ENCODE measurements at places on chromosomes 2 and 18.

DNA sequence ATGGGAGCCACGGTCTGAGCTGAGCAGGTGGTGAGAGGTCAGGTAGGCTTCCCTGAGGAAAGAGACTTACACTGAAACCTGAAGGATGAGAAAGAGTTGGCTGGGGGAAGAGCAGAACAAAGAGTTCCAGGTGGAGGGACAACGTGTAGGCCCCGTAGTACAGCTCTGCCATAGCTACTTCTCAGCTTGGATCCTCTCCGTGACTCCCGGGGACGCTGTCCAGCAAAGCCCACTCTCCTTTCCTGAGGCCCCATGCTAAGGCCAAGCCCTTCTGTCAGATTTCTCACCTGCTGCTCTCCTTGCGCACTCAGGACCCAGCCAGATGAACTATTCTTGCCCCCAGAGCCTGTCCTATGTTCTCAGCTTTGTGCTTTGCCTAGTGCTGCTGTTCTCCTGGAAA lies 173.8 kb downstream of the GALNT1 start:
- H3K27me3 ChIP-seq, result no peaks in the 10 kb centered on the region
- no peak overlapping the region for H3K4me3 ChIP-seq
- H3K27ac ChIP-seq, result no peak overlapping the region

DNA sequence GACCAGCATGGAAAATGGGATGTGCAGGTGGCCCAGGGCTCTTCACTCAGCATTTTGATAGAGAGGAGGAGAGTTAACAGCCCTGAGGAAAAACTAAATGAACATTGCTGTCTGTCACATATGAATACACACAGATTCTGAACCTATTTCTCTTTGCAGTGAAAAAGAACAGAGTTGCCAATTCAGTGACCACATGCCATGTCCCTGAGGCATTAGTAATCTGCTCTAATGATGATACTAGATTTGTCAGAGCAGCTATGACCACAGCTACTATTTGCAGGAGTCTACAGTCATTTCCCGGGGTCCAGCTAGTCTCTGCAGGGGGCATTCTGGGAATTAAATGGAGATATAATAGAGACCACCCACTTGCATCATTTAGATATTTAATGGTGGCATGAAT lies 267.6 kb downstream of the TMX3 start:
- DNase-seq, result no peak
- H3K36me3 ChIP-seq, result no peaks in the 10 kb centered on the region
- no peaks in the 10 kb centered on the region for H3K4me1 ChIP-seq
- H3K27me3 ChIP-seq, result no peaks in the 10 kb centered on the region
- H3K27ac ChIP-seq, result no peak overlapping the region

GRCh38 chr2:217360111-217360510 lies 500.2 kb upstream of the TNP1 start:
- no peaks in the 10 kb centered on the region for H3K36me3 ChIP-seq
- H3K27ac ChIP-seq, result no peak overlapping the region
- H3K4me1 ChIP-seq, result no peaks in the 10 kb centered on the region
- H3K4me3 ChIP-seq, result no peak overlapping the region
- no peaks in the 10 kb centered on the region for H3K27me3 ChIP-seq

GRCh38 chr18:65968239-65969004 lies 217.6 kb downstream of the CDH7 start:
- H3K27ac ChIP-seq, result no peak overlapping the region
- no peak for DNase-seq
- no peaks in the 10 kb centered on the region for H3K27me3 ChIP-seq
- H3K4me3 ChIP-seq, result no peak overlapping the region
- no peaks in the 10 kb centered on the region for H3K4me1 ChIP-seq

GRCh38 chr2:86072271-86072858 lies 33.3 kb downstream of the POLR1A start:
- DNase-seq, result peak; percentile 78
- no peak overlapping the region for H3K4me3 ChIP-seq
- no peaks in the 10 kb centered on the region for H3K27me3 ChIP-seq
- H3K4me1 ChIP-seq, result peaks cover 10% of the 10 kb centered on the region
- peaks cover 72% of the 10 kb centered on the region for H3K36me3 ChIP-seq

DNA sequence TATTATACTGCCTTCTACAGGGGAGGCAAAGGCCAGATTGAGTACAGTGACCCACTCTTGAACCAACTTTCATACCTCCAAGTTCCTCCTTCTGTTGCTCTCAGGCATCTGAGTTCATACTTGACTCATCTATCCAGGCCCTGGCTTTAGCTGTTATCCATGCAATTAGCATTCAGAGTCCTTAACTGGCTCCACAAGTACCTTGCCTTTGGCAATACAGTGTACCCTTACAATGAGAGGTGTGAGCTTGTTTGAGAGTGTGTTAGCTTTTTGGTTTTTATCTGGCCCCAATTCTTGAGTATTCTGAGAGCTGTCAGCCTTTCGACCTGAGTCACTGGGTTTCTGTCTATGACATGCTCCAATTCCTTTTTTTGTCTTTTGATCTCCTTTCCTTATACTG lies 60.2 kb downstream of the EHD3 start:
- no peak overlapping the region for H3K4me3 ChIP-seq
- no peaks in the 10 kb centered on the region for H3K4me1 ChIP-seq
- H3K27ac ChIP-seq, result no peak overlapping the region
- no peak for DNase-seq

DNA sequence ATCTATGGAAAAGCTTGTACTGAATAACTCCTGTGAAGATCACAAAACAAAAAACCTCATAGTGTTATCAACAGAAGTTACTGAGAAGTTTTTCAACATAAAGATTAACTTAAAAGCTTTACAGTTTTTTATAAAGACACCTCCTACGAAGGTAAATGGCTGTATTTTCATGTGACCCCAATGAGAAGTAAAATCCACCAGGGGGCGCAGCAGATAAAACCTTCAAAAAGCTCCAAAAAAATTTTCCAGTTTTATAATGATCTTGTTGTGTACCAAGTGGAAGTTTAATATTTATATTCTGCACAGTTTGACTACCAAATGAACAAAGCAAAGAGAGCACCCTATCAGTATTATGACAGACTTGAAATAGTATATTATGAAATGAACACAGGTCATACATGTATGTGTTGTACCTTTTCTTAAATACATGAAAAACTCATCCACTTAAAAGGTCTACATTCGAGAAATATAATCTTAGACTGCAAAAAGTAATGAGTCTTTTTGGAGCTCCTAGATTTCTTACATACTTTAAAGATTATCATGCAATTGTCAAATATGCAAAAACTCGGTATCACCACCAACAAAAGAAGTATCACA lies 38.5 kb downstream of the PNO1 start:
- no peaks in the 10 kb centered on the region for H3K36me3 ChIP-seq
- H3K4me1 ChIP-seq, result peaks cover 65% of the 10 kb centered on the region
- H3K27ac ChIP-seq, result no peak overlapping the region
- no peak overlapping the region for H3K4me3 ChIP-seq
- DNase-seq, result no peak

DNA sequence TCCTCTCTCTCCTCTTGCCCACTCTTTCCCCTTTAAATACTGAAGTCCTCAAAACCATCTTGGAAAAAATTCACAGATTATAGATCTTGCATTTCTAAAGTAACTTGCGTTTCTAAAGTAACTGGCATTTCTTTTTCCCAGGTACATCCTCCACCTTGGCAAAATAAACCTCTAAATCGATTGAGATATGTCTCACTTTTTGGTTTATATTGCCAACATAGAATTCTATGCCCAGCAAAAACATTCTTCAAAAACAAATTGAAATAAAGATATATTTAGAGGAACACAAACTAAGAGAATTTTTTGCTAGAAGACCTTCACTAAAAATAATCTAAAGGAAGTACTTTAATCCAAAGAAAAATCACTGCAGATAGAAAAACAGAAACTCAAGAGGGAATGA lies 122.5 kb upstream of the RBMS1 start:
- no peak overlapping the region for H3K27ac ChIP-seq
- no peaks in the 10 kb centered on the region for H3K27me3 ChIP-seq

GRCh38 chr2:39476524-39476923 lies 39.4 kb upstream of the MAP4K3 start:
- peaks cover 28% of the 10 kb centered on the region for H3K4me1 ChIP-seq
- H3K27me3 ChIP-seq, result no peaks in the 10 kb centered on the region
- peak overlapping the region; percentile 56 for H3K4me3 ChIP-seq
- H3K27ac ChIP-seq, result peak overlapping the region; percentile 50

GRCh38 chr2:224126440-224126839 lies 87.4 kb upstream of the SERPINE2 start:
- no peaks in the 10 kb centered on the region for H3K27me3 ChIP-seq
- DNase-seq, result no peak
- no peaks in the 10 kb centered on the region for H3K36me3 ChIP-seq
- H3K4me3 ChIP-seq, result no peak overlapping the region
- no peak overlapping the region for H3K27ac ChIP-seq

DNA sequence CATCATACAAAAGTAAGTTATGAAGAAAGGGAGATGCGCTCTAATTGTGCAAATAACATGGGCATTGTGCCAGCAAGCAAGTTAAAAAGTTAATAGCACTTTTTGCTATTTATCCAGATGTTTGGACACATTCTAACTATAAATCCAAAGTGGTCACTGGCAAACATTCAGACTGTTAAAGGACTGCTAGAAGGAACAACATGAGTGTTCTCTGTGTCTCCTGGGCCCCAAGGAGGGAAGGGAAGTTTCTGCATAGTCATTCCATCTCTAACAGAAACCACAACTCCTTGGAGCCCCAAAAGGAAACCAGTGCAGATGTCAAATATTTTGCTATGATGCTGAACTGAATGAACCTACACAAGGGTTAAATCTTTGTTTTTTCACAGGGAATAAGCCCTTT lies 213.3 kb upstream of the HNRNPA3 start:
- H3K27ac ChIP-seq, result no peak overlapping the region
- DNase-seq, result no peak
- no peaks in the 10 kb centered on the region for H3K4me1 ChIP-seq
